ENCODE measurements at places on chromosomes 5 and 9. TPM values are rescaled to one million over a fixed set of nuclear protein-coding genes. Genes with fewer than 3 reads are reported as not detected.

GRCh38 chr9:101585740-101586139 is 9.0 kb downstream of the PPP3R2 start:
- DNase-seq, result no peak

DNA sequence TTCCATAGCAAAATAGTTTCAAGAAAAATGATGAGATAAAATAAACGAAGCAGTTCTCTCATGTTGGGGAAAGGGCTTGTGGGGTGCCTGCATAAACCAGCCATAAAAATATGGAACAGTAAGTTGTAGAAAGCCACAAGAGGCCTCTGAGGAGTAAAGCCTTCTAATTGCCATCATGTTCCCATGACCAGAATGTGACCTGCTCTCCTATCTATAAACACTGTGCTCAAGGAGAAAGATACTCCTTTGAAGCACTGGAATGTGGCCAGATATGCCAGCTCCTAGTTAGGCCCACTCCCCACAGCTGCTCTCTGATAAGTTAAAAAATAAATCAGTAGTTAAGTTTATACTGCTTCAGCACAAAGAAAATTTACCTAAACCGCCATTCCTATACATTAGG is 65.8 kb downstream of the SETX start:
- DNase-seq, result no peak

FGF1 gene
- total RNA-seq, result not detected

DNA sequence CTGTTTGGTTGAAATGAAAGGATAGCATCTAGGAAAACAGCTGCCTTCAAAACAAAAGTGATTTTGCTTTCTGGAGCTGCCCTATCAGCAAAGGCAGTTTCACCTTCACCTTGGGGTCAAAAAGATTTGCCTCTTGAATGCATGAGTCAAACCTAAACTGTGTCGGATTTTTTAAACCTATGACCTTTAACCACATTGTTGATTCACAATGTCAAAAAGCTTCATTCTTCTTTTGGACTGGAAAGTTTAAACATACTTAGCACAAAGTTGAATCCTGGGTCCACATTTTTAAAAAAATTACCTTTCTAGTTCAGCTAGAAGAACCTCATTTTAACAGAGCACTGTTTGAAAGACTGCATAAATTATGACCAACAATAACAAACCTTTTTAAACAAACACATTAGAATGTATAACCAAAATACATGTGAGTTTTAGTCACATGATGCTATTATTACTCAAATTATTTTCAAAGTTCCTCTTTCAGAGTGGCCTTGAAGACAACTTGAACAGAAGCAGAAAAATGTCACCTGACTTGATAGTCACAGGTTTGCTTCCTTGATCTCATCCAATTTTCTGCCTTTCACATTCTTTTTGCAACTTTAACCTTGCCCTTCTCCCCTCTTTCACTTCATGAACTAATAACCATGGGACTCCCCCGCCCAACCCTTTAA is 109.7 kb upstream of the LHFPL2 start:
- DNase-seq, result no peak

DNA sequence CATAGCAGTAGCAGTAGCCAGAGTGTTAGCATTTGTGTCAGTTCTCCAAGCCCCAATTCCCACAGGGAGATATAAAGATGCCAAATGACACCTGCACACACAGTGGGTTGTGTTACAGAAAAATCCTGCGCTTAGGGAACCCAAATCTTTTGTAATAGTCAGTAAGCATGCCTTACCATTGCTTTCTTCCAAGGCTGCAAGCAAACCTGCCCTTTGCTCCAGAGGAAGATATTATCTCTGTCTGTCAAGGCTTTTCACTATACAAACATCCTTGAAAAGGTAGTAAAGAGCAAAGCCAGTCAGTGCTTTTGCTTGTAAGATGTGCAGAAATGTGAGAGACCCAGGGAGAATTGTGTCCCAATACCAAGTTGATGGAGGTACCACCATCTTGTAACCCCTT is 2.9 kb downstream of the ANKDD1B start:
- DNase-seq, result no peak

GRCh38 chr5:11504065-11504885 is 400.0 kb downstream of the CTNND2 start:
- no peak for DNase-seq
